ENCODE measurements at places on chromosomes 12 and 14. TPM values are rescaled to one million over a fixed set of nuclear protein-coding genes. Genes with fewer than 3 reads are reported as not detected.

Gene DDX11
- polyA plus RNA-seq, result 6.4 TPM

Gene SDR9C7
- not detected for polyA plus RNA-seq

Gene CNTN1
- polyA plus RNA-seq, result 0.04 TPM

Gene TCL1B
- polyA plus RNA-seq, result not detected

Gene IQSEC3
- 0.29 TPM for polyA plus RNA-seq

Gene ADAMTS20
- polyA plus RNA-seq, result not detected

Gene ATN1
- 65.6 TPM for polyA plus RNA-seq

Gene TAS2R19
- polyA plus RNA-seq, result not detected

Gene KTN1
- polyA plus RNA-seq, result 249 TPM

Gene OR4L1
- not detected for polyA plus RNA-seq

Gene TEX22
- polyA plus RNA-seq, result 0.06 TPM

Gene HRK
- polyA plus RNA-seq, result 0.19 TPM

Gene PPFIBP1
- polyA plus RNA-seq, result 63.8 TPM

Gene KRT79
- polyA plus RNA-seq, result not detected

Gene DEPDC4
- polyA plus RNA-seq, result not detected

Gene FOXA1
- polyA plus RNA-seq, result not detected

Gene TAS2R42
- not detected for polyA plus RNA-seq
